Hippocampal formation (tissue), 2 donors: ENCODE measurements at places on chromosomes 5 and 9.

DNA sequence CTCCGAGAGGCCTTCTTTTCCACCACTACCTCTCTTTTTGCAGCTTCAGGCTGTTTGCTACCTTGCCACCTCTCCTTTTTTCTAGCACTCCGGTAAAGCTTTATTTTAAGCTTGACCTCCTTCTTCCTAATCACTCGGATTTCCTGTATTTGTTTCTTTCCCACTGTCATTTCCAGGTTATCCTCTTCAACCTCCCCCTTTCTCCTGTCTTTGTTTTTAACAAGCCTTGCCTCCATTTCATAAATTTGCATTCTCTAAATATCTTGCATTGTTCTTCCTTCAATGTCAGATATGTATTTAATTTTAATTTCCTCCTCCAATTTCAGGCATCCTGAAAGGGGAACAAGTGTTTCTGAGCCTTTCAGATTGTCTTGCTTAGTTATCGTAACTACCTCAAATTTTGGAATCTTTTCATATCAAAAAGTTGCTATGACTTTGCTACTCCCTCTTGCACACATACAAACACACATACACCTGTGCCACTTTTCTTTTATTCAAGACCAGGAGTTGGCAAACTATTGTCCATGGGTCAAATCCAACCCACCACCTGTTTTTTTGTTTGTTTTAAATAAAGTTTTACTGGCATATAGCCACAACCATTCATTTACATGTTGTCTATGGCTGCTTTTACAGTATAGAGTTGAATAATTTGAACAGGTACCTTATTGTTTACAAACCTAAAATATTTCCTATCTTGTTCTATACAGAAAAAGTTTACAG, 22.7 kb downstream of the DPYSL3 start:
- DNase-seq, result no peak

DNA sequence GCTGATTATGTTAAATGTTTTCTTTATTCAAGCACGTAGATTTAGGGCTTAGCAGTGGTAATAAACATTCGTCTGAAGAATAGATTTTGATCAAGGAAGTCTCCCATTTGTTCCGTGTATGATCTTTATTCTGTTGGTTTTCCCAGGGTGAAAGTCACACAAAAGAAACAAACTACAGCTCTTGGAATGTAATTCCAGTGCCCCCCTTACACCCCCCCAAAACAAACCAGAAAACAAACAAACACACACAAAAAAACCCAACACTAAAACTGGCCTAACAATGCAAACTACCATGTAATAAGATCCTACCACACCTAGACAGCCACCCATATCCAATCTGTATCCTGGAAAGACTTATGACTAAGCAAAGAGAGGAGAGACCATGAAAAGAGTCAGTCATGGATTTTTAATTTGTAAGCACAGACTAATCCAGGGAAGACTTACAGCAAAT, 196.2 kb upstream of the ELL2 start:
- DNase-seq, result no peak

- DNase-seq, result no peak
These were observed 86.8 kb downstream of the NSUN2 start for GRCh38 chr5:6545770-6546690.

- DNase-seq, result no peak
These were observed 188.2 kb upstream of the SLC27A6 start for GRCh38 chr5:128777052-128777451.

DNA sequence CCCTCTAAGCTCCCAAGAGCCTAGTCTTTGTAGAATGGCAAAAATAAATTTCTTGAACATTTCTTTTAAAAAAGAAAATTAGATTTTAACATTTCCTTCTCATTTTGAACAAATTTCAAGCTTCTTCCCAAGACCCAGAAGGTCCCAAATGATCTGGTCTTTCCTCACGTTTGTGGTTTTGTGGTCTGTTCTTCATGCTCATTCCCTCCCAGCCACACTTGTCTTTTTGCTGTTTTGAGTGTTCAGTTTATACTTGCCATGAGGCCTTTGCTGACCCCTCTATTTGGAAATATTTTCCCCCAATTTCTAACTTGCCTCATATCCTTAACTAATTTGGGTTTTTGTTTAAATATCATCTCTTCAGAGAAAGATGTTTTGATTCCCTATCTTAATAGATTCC, 133.4 kb upstream of the PAPPA start:
- no peak for DNase-seq
